ENCODE measurements at places on chromosomes 7 and 10.

DNA sequence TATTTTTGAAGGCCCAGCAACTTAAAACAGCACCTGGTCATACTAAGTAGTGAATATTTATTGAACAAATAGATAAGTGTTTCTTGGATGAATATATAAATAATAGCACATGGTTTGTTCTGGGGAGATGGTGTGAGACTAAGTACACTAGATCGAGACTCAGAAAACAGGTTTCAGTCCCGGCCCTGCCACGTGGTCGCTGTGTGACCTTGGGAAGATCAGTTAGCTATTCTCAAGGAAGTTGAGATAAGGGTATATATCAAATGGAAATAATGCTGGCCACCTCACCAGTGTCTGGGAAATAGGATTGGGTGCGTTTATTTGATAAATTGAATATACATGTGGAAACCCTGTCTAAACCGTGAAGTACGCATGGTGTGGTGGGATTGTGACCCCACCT is 354.6 kb downstream of the SDK1 start:
- no peak for DNase-seq

DNA sequence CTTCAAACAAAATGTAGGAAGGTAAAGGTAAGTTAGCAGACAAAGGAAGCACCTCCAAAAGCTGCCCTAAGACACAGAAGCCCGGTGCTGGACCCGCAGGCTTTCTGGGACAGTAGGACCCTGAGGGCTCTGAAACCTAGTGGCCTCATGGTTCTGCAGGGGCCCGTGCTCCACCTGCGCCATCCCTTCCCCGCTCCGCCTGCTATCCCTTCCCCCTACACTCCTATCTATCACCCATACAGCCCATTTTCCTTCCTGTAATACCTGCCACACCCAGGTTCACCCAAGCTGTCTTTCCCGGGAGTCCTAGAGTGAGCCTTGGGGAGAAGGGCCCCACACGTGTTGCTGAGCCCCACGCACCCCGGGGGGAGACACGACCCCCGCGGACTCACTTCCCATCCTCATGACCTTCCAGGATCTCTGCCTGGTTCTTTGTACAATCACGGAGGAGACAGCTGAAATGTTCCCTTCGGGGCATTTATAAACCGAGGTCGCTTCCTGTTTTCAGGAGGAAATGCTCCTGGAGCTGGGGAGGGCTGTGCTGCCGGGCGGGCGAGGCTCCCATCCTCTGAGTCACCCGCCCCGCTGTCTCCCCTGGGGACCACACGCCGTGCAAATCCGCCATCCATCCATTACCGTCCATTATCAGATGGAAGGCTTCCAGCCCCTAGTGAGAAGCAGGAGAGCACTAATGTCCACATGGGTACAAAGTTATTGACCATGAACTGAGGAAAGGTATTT is 251.7 kb upstream of the PITRM1 start:
- DNase-seq: no peak

DNA sequence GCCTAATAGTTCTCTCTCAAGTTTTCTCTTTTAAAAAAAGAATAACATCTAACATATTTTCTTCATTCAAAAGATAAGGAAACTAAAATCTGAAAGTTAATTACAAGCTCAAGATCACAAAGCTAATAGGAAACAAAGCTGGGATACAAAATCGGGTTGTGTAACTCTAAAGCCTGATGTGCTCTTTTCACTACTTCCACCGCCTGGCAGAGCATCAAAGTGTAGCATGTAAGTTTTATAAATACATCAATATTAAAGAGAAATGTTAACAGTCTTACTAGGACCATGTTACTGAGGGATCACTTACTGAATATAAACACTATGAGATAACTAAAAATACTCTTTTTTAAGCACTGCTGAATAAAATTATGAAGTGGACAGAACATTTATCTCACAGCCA is 97.2 kb downstream of the KMT2C start:
- DNase-seq: no peak

- no peak for DNase-seq
Measured at GRCh38 chr10:129626309-129626708, 159.3 kb downstream of the MGMT start.

DNA sequence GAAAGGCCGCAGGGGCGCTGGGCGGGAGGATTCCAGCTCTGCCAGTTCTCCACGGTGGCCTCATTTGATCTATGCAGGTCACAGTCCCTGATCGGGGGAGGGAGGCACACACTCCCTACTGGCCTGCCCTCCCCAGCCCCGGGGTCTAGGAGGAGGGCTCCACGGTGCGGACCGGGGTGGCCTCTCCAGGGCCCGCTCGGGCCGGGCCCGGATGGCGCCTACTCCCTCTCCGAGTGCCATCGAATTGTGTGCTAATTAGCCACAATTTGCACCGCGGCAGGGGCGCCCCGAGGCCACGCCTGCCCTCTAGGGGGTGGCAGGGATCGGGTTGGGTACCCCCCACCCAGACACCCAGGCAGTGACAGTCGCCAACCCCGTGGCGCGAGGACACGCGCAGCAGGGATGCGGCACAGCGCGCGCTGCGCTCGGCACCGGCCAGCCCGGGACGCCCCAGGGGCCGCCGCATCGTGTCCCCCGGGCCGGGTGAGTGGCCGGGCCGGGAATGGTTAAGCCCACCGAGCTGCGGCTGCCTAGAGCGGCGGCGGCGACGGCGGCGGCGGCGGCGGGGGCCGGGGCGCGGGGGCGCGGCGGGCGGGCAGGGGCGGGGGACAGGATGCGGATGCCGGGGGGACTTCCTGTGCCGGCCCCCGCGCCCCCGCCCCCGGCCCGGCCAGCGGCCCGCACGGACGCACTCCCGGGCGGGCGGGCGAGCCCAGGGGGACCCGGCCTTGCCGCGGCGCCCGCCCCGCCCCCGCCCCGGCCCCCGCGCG is at the start of gene ZNF853:
ZNF853 (plus strand) TSS at position 658 of the 770 bp plus-strand sequence. CDS start 565 bp downstream, outside the sequence.
- DNase-seq: no peak

DNA sequence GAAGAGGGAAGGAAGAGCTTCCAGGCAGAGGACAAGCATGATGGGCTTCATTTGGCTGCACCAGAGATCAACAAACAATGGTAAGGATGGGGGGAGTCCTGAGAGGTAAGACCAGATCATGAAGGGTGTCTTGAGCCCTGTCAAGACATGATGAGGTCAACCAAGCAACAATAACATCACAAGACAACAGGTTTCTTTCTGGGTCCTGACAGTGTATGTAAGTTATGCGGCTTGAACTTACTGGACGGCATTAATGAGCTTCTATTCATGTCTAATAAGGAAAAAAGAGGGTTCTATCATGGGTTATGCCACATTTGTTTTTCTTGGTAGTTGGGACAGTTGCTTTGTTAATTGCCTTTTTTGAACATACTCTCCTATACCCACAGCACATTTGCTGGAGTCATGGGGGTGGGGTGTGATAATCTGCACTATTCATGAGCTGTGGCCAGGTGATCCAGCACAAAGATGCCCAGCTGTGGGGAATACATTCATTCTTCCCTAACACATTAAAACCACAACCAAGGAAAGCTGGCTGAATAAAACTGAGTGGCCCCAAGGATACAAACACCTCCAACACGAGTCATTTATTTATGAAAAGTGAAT is 168.8 kb upstream of the KLF14 start:
- no peak for DNase-seq

- peak; percentile 39 for DNase-seq
Measured at GRCh38 chr7:128841921-128842673, 11.9 kb downstream of the FLNC start.

DNA sequence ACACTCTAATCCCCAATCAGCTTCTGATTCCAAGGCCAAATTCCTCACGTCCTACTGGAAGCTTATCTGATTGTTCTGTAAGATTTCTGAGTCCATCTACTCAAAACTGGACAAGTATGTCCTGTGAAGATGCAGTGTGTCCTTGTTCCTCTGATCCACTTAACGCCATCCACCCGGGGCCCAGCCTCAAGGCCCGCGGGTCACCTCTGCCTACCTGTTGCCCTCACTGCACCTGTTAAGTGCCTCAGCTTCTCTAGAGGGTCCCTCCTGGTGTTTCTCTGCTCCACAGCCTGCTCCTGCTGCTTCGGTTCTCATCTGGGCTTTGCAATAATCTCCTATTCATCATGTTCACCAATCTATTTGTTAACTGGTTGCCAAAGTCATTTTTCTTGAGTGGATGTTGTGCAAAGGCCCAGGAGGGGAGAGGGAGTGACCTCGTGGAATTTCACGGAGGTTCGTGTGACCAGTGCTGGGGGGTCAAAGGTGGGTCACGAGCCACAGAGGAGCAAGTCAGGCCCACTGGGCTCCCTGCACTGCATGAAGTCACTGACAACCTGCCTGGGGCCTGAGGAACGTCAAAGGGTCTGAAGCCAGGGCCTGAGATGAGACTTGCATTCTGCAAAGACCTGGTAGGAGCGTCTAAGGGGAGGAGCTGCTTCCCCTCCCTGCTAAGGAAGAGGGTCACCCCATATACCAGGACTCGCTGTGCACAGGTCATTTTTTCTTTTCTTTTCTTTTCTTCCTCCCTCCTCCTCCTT is 338.1 kb downstream of the WDR37 start:
- no peak for DNase-seq

Measured in stimulated activated CD4-positive, alpha-beta T cell treated with anti-CD3 and anti-CD28 coated beads, Interleukin-1b, Interleukin-23, amount 100 ng/mL, for 1 hour (primary cell).